SW 1271 (cell line): ENCODE measurements at places on chromosomes 7 and 10.

DNA sequence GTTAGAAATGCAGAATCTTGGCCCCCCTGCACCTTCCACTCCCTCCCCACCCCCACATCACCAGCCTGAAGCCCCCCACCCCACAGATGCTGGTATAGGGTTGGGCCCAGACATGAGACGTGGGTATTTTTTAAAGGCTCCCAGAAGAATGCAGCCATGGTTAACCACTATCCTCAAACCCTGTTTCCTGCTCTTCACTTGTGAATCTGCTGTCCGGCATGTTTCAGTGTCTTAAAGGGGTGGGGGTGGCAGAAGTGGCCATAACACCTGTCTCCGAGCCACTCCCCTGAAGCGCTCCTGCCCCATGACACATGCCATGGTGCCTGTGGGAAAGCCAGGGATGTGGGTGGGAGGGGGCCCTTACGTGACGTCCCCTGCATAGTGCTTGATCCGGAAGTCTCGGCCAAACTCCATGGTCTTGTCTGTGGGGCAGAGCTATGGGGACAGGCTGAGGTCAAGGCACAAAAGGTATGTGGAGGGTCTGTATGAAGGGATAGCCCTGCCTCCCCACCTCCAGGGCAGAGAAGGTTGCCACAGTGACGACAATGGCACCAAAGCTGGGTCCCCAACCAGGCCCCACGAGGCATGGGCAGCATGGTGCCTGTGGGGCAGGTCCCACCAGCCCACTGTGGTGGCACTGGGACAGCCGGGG is 9.6 kb downstream of the MYO1G start:
- DNase-seq, result no peak

GRCh38 chr10:116868722-116869121 is 19.4 kb downstream of the ENO4 start:
- no peak for DNase-seq

- no peak for DNase-seq
These were observed 152.8 kb downstream of the AUTS2 start for GRCh38 chr7:69751026-69751425.

DNA sequence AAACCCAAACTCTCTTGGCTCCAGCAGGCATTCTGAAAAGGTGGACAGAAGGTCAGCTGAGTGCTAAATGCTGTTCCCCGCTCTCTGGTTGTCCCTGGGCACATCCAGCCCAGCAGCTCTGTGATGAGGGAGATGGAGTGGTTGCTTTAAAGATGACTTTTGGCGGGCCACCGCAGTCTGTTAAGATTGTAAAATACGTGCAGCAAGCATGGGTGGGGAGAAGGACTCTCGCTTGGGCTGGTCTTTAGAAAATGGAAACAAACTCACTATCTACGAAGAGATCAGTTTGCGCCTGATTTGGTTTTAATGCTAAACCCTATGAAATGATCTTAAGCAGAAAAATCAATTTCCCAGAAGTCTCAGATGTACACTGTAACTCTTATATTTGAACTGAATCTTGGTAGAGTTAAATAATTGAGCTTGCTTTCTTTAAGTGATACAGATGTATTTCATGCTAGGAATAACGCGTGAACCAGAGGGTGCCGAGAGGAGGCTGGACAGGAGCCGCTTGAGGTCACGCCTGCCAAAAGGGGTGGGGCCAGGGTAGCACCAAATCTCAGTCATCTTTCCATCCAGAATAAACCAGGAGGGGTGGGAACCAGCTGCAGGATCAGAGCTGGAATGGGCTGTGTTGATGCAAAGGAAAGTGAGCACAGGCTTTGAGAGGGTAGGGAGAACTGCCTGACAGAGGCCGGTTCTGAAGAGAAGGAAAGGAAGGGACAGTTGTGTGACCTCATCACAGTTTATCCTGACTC is 170.2 kb upstream of the MKI67 start:
- DNase-seq, result no peak

GRCh38 chr10:76975126-76975525 is 662.5 kb downstream of the KCNMA1 start:
- no peak for DNase-seq
